ENCODE measurements at places on chromosomes 2 and 18.

DNA sequence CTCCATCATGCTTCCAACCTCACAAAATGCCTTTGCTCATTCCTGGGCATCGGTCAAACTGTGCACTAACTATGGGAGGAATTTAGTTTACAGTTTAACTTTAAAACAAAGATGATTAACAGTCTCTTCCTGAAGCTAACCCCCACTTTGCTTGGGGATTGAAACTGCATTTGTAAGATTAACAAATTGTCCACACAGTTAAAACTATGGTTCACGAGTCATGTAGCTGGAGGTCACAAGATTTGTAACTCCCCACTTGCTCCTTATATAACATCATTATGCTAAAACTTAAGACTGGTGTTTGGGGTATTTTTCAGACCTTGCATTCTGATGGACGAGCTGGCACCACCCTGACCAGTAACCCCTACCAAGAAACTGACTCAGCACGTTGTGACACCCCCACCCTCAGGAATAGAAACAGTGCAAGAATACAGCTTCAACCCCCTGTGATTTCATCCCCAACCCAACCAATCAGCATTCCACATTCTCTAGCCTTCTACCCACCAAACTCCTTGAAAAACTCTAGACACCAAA is 252.3 kb downstream of the MBD5 start:
- no peak for DNase-seq

DNA sequence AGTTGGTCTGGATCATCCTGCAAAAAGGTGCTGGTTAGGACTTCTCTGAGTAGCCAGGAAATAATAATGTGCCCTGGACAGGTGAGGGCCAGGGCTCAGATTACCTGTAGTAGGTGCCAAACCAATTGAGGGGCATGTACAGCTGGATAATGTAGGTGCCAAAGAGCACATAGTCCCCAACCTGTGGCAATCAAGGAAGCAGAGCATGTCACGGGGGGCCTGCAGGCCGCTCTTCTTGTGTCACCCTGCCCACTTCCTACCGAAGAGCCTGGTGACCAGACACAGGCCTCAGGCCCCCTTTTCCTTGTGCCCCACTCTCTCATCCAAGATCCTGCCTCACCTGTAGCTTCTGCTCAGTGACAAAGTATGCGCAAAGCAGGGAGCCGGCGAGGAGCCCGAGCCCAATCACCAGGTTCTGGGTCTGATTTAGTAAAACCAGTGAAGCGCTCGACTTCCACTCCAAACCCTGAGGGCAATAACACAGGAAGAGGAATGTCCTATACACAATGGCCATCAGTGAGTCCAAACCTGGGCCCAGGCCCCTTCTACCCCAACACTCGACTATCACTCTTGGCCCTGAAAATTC is 5.2 kb downstream of the ABCB6 start:
- DNase-seq: no peak

DNA sequence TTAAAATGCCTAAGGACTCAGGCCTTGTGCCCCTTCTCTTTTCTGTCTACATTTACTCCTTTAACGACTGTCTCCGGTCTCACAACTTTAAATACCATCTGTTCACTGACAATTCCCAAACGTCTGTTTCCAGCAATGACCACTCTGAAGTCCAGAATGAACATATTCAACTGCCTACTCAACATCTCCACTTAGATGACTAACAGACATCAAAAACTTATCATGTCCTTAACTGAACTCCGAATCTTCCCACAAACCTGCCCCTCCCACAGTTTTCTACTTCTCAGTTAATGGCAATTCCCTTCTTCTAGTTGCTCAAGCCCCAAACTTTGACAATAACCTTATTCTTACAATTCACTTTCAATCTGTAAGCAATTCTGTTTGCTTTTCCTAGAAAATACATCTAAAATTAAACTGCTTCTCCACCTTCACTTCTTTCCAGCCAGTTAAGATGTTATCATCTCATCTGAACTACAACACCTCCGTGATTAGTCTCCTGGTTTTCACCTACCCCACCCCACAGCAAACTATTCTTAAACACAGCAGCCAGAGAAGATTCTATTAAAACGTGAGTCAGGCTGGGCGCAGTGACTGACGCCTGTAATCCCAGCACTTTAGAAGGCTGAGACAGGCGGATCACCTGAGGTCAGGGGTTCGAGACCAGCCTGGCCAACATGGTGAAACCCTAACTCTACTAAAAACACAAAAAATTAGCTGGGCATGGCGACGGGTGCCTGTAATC is 2.8 kb downstream of the C1D start:
- DNase-seq: no peak

DNA sequence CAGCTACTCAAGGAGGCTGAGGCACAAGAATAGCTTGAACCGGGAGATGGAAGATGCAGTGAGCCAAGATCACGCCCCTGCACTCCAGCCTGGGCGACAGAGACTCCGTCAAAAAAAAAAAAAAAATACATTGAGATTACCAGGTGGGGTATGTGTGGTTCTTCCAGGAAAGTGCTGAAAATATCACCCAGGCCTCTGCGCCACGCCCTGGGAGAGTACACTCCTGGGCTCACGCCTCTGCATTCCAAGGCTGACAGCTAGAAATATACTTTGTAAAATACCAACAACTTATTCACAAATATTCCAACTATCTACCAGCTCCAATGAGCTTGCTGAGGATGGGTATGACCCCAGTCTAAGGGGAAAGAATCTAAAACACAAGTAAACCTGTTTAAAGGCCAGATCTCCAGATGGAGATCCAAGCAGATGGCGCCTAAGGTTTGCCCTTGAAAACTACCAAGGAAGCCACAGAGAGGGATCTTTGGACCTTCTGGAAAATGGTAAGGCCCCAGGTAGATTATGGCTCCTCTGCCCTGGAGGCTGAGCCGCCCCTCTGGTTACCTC is 21.6 kb upstream of the B3GNT7 start:
- DNase-seq: no peak

GRCh38 chr2:104158191-104158590 is 695.7 kb upstream of the POU3F3 start:
- DNase-seq: no peak
